Renal pelvis (tissue), 12 donors: ENCODE measurements at places on chromosomes 16 and 17. TPM values are rescaled to one million over a fixed set of nuclear protein-coding genes. Genes with fewer than 3 reads are reported as not detected.
A peak's percentile ranks its signal among the peaks of the same experiment; 100 is the strongest.

DNA sequence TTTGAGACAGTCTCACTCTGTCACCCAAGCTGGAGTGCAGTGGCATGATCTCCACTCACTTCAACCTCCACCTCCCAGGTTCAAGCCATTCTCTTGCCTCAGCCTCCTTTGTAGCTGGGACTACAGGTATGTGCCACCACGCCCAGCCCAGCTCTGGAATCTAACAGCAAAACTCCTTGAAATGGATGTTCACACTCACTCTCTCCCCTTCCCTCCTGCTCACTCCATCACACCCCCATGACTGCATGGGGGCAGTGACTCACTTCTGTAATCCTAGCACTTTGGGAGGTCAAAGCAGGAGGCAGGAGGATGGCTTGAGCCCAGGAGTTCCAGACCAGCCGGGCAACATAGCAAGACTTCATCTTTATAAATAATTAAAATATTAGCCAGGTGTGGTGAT is 11.1 kb upstream of the TFAP4 start:
- DNase-seq: no peak

- no peak for DNase-seq
These were observed 116.5 kb downstream of the ZNF778 start for GRCh38 chr16:89334050-89334449.

Gene ARL5C
- 0.30 TPM for polyA plus RNA-seq

GRCh38 chr17:10198509-10199249 is at the start of gene GAS7:
Gene GAS7 (minus strand): TSS chr17:10198606.
- DNase-seq: peak; percentile 76

DNA sequence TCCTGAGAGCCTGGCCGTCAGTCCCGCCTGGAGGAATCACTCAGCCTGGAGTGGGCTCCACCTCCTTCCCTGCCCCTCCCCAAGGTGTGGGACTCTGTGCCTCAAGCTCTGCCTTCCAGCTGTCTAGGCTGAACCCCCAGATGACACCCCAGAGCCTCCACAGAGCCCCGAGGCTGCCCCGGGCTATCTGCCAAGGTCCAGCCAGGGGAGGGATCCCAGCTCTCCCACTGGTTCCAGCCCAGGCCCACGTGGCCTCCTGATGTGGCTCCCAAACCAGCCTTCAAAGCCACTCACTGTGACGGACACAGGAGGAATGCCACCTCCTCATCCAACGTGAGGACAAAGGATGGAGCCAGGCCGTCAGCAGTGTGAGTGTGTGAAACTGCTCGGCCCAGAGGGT is 45.6 kb upstream of the ENPP7 start:
- no peak for DNase-seq

DNA sequence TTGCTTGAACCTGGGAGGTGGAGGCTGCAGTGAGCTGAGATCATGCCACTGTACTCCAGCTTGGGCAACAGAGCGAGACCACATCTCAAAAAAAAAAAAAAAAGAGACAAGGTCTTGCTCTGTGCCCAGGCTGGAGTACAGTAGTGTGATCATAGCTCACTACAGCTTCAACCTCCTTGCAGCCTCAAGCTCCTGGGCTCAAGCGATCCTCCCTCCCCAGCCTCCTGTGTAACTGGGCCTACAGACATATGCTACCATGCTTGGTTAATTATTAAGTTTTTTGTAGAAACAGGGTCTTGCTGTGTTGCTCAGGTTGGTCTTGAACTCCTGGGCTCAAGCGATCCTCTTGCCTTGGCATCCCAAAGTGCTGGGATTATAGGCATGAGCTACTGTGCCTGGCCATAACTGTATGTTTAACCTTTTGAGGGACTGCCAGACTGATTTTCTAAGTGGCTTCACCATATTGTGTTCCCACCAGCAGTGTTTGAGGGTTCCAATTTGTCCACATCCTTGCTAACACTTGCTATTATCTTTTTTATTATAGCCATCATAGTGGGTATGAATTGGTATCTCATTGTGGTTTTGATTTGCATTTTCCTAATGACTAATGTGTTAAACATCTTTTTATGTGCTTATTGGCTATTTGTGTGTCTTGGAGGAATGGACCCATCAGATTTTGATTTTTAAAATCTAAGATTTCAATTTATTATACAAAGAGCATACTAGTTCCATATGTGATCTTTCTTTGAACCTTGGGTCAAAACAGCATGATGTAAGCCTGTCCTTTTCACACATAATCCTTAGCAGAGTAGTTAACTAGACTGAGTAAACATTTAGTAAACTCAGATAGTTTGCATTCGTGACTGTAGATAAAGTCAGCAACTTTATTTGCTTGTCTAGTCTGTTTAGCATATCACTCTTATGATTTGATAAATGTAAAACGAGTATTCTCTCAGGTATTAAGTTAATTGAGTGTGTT is 38.1 kb upstream of the KPNB1 start:
- DNase-seq: no peak

Gene HCRT
- polyA plus RNA-seq: not detected
